NCI-H526 (cell line): ENCODE measurements at places on chromosomes 2 and 18.

DNA sequence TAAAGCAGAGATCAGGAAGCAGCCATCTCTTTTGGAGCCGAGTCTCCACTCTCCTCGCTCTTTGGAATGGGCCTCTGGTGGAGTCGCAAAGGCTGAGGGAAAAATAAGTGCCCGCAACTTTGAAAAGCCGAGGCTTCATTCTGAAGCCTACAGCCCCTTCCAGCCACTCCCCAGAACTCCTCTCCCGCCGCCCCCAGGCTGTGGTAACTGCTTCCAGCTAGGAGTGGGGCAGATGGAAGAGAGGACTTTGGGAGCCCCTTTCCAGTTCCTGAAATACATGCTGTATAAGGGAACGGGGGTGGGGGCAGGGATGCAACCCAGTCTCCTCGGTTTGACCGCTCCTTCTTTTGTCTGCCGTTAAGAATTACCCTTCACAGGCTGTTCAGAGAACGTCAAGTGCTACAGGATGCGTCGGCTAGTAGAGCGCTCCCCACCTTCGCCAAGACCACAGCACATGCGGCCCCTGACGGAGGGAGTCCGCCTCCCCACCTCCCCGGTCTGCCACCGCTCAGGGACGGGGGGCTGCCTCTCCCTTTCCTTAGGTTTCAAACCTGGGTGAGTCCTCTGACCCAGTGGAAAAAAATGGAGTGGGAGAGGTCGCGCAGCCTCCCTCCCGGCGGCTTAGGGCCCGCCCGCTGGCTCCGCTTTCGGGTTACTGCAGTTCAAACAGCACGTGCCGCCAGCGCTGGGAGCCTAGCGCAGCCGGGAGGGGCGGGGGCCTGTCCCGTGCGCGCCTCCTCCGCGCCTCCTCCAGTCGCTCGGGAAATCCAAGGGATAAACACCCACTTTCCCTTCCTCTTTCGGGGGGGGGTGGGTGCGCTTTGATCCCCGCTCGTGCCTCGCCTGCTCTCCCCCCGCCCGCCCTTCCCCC is 4.9 kb downstream of the CYP26B1 start:
- peak; percentile 50 for DNase-seq

DNA sequence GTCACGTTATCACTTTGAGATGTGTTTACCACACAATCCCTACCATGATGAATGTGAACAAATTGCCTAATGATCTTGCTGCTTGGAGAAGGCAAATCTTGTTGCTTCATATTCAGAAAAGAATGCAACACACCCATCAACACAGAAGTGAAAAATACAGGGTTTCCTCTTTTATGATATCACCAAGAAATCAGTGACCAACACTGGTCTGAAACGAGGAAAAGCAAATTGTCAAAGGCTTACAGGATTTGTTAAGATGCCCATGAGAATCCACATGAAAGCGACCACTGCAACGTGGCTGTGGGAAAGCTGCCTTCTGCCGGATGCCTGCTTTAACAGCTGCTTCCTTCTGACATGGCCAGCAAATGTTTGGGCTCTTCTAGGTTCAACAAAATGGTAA is 397.6 kb upstream of the LRATD1 start:
- DNase-seq, result no peak

- DNase-seq, result no peak
Measured at GRCh38 chr2:137981112-137981656, 16.9 kb downstream of the HNMT start.

- no peak for DNase-seq
Measured at GRCh38 chr2:11140492-11140891, 14.8 kb upstream of the SLC66A3 start.

DNA sequence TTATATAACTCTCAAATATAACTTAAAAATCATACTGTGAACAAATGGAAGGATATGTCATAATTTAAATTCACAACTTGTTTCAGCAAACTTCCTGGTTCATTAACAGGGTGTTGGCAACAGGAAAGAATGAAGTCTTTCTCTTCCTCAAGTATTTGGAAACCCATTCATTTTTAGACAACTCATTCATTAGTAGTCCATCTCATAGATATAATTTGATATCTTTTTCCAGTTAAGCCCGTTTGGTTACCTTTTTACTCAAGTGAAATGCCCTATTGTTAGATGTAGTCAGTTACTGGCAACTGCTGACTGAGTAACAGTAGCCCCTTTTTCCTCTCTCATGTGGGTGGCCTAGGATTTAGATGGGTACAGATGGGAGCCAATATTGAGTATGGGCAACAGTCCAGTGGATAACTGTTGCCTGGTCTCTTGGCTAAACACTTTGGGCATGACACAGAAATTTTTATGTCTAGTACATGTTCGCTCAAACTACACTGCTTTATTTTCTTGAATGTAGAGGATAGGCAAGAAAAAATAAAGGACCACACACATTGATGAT is 4.6 kb upstream of the UGP2 start:
- DNase-seq, result no peak

DNA sequence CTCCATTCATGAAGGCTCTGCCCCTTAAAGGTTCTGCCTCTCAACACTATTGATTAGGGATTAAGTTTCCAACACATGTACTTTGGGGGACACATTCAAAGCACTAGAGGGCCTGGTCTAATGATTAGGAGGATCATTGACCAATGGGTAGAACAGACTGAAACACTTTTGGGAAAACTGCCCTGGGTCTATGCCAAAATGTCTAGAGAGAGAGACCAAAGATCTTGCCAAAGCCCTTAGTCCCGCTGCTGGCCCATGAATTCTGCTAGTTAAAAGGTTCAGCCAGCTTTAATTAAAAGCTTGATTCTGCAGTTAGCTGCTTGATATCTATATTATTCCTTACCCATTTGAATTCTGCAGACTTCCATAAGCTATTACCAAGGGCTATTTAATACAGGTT is 613.2 kb downstream of the SLC4A3 start:
- DNase-seq, result no peak

DNA sequence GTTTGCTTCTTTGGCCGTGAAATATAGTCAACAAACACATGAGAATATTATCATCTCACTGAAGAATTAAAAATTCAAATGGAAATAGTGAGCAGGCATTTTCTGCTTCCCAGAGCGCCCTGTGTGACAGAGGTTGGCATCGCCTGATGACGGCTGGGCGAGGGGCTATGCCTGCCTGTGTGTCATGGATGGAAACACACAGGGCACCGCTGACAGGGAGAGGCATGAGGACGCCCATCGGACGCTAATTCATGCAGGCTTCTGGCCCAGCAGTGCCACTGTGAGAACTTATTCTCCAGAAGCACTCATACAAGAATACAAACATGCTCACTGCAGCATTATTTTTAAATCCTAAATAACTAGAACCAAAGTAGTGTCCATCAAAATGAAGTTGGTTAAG is 61.4 kb upstream of the OTOS start:
- DNase-seq, result no peak

GRCh38 chr2:240635121-240635997 is 10.1 kb downstream of the GPR35 start:
- DNase-seq, result no peak

DNA sequence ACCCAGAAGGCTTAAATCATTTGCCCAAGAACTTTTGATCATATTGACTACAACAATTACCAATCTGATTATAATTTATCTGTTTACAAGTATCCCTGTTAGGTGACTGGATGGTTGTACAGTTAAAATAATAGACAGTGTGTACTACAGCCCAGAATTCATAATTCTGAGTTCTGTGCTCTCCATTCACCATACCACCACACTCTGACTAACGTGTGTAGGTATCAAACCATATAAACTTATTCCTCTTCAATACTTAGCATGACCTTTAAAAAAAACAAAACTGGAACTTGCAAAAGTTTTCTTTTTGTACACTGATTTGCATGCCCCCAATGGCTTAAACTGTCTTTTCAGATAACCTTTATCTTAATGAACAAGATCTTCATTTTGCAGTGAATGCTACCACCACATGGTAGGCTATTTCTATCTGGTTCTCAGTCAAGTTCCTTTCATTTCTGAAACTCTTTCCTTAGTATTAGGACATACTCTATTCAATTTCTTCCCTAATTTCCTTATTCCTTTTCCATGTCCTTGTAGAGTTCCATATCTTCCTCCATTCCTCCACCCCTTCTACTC is 50.9 kb downstream of the SOS1 start:
- DNase-seq, result no peak

GRCh38 chr2:60994131-60994530 is 23.4 kb upstream of the PEX13 start:
- no peak for DNase-seq

GRCh38 chr2:65388596-65389390 is 43.6 kb downstream of the SPRED2 start:
- DNase-seq, result no peak

- no peak for DNase-seq
Measured at GRCh38 chr18:59061914-59062642, 77.6 kb upstream of the SEC11C start.

GRCh38 chr2:224946895-224947294 is 95.4 kb downstream of the DOCK10 start:
- no peak for DNase-seq

GRCh38 chr2:240988571-240989271 is 9.7 kb upstream of the SNED1 start:
- DNase-seq, result no peak

DNA sequence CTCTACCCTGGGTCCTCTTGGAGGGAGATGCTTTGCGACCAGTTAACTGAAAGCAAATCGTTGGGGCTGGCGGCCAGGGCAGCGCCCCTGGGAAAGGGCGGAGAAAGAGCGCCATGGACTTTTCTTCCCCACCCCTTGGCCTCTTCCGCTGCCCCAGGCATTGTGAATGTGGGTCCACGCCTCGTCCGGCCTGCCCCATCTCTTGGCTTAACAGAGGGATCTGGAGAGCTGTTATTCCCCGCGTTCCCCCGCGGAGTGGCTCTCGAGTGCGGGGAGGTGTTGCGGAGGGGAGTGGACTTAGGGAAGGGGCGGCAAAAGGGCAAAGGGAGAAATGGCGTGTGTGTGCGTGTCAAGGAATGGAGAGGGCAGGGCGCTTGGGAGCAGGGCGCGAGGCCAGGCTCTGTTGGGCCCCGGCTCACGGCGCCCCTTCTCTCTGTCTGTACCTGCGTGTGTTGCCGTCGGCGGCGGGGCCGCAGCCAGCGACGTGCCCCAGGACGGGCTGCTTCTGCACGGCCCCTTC is 6.6 kb downstream of the EMX1 start:
- DNase-seq, result no peak

- no peak for DNase-seq
Measured at GRCh38 chr2:160305081-160305750, 105.1 kb upstream of the ITGB6 start.

DNA sequence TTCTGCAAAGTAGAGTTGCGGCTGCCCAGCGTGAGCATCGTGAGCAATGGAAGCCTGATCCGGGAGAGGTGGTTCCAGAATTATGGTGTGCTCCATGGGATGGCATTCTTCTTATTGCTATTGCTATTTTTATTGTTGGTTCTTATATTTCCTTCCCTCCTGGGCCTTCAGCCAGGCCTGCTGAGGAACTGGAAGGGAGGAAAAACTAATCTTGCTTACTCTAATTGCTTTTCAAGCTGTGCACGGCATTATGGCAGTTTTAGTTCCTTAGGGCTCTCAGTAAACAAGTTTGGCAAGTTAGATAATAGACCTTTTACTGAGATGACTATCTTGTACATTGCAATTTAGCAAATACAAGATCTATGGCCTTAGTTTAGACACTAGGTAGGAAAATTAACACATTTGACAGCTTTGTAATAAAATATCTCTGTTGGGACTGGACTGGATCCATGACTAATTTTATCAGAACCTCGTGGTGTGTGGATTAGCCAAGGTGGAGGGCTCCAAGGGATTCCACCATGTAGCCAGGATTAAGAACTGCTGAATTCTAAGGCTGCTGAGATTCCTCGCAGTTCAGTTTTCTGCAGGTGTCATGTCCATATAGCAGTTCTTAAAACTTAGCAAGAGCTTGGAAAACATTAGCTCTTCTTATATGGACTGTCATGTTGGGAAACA is 6.0 kb downstream of the RSAD2 start:
- no peak for DNase-seq

DNA sequence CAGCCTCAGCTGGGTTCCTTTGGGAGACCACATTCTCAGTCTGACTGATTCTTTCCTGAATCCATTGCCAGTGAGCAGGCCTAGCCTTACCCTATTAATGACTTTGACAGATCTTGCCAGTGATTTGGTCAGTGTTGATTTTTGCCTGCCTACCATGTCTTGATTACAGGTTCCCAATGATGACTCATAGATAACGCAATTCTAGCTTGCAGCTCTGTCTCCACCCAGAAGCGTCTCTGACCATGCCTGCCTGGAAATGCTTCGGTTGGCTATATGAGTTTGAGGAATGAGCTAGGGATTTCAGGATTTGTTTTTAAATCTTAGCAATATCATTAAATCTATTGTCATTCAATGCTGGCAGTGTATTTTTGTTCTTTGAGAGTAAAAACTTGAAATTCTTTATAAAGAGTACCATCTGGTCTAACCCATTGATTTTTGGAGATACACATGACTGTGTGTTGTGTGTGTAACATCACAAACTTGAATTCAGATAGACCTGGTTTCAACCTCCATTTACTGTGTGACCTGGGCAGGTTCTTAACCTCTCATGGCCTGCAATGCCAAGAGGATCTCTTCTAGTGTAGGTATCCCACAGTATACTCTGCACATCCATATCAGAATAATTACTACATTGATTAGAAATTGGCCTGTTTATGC is 57.0 kb downstream of the CCDC150 start:
- no peak for DNase-seq

- no peak for DNase-seq
Measured at GRCh38 chr2:132468821-132469675, 52.4 kb downstream of the GPR39 start.

- DNase-seq, result no peak
Measured at GRCh38 chr2:46009315-46009714, 287.9 kb upstream of the EPAS1 start.

DNA sequence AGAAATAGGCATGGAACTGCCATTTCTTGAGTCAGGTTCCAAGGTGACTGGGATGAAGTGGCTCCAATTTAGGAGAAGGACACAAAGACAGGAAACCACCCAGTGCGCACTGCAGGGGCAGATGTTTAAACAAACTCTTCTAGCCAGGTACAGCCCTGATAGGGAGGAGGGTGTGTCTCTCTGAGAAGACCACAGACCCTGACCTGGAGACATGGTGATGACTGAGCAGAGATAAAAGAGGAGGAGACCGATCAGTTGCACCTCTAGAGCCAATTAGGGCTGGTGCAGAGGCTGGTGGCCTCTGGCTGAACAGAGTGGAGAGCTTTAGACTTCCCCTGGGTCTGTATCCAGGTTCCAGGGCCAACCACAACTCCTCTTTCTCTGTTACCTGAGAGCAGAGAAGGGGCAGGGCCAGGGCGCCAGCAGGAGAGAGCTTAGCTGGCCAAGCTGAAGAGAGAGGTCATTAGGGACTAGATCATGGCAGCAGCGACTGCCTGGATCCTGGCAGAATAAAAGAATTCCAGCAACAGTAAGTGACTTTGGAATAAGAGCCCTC is 5.4 kb upstream of the SPOPL start:
- no peak for DNase-seq
